Adipose tissue (tissue), 3 donors: ENCODE measurements at places on chromosomes 1 and 21. TPM values are rescaled to one million over a fixed set of nuclear protein-coding genes. Genes with fewer than 3 reads are reported as not detected.

The HSPB7 gene
- 60.6 TPM for polyA plus RNA-seq

The SLC44A5 gene
- not detected for polyA plus RNA-seq

The SPATA45 gene
- not detected for polyA plus RNA-seq

The TAL1 gene
- 4.2 TPM for polyA plus RNA-seq

The TNNT2 gene
- 23.8 TPM for polyA plus RNA-seq

The OR10J1 gene
- not detected for polyA plus RNA-seq

The XCL2 gene
- polyA plus RNA-seq: not detected

The PCNT gene
- 11.2 TPM for polyA plus RNA-seq

The FAM131C gene
- not detected for polyA plus RNA-seq

The THEM5 gene
- not detected for polyA plus RNA-seq

The BCAN gene
- polyA plus RNA-seq: 0.06 TPM

The CFAP410 gene
- polyA plus RNA-seq: 27.4 TPM

The S100A7 gene
- polyA plus RNA-seq: not detected

The IFNLR1 gene
- polyA plus RNA-seq: 2.3 TPM

The SV2A gene
- 0.94 TPM for polyA plus RNA-seq

The TFF1 gene
- polyA plus RNA-seq: 931 TPM

The KANK4 gene
- polyA plus RNA-seq: 1.9 TPM

The CELF3 gene
- 0.13 TPM for polyA plus RNA-seq

The FCRL4 gene
- not detected for polyA plus RNA-seq

The CAMK1G gene
- polyA plus RNA-seq: 0.18 TPM

The BATF3 gene
- 8.8 TPM for polyA plus RNA-seq

The DISC1 gene
- polyA plus RNA-seq: 1.4 TPM

The ZNF691 gene
- polyA plus RNA-seq: 5.6 TPM

The GPR3 gene
- 0.94 TPM for polyA plus RNA-seq

The PCBP3 gene
- 9.5 TPM for polyA plus RNA-seq

The SLAMF1 gene
- 0.12 TPM for polyA plus RNA-seq

The AMY1B gene
- polyA plus RNA-seq: not detected

The EVA1C gene
- polyA plus RNA-seq: 59.7 TPM

The PNRC2 gene
- 85.2 TPM for polyA plus RNA-seq

The MAN1C1 gene
- 18.2 TPM for polyA plus RNA-seq

The SLC22A15 gene
- polyA plus RNA-seq: 2.2 TPM

The CR1L gene
- polyA plus RNA-seq: not detected

The KCNE1 gene
- 3.4 TPM for polyA plus RNA-seq

The FMN2 gene
- 0.37 TPM for polyA plus RNA-seq

The GUCA2A gene
- polyA plus RNA-seq: not detected

The RGS8 gene
- polyA plus RNA-seq: 0.03 TPM
